ENCODE measurements at places on chromosomes 7 and 10. TPM values are rescaled to one million over a fixed set of nuclear protein-coding genes. Genes with fewer than 3 reads are reported as not detected.
A peak's percentile ranks its signal among the peaks of the same experiment; 100 is the strongest.

GRCh38 chr10:35898716-35899440 is 256.8 kb upstream of the FZD8 start:
- no peak overlapping the region for H3K4me3 ChIP-seq
- H3K27ac ChIP-seq: no peak overlapping the region
- H3K36me3 ChIP-seq: no peaks in the 10 kb centered on the region
- H3K27me3 ChIP-seq: no peaks in the 10 kb centered on the region

DNA sequence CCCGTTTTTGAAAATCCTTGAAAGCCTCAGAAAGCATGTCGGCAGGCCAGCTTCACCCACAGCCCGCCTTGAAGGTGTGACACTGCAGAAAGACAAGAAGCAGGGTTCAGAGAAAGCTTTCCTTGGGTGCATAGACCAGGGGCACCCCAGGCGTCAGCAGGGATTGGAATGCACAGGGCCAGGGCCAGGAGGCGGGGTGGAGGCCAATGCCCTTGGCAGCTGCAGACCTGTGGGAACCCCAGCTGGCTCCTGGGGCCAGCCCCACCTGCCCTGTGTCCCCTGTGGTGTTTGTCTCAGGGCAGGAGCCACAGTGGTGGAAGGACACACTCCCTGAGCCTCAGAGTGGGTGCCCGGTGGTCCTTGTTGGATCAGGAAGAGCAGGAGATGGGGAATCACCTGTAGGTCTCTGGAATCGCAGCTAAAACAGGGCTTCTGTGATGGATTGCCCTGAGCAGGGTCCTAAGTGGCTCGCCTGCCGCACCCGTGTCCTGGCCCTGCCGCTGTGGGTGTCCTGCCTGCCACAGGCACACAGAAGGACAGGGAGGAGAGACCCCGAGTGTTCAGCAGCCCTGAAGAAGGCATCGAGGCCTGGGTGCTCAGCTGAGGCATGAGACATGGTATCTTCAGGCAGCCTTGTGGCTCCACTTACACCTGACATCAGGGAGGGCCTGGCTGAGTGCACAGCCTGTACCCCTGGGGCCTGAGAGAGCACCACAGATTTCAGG is 32.5 kb downstream of the ANXA8 start:
- H3K36me3 ChIP-seq: no peaks in the 10 kb centered on the region
- DNase-seq: no peak
- no peak overlapping the region for H3K27ac ChIP-seq
- H3K4me1 ChIP-seq: peaks cover 9% of the 10 kb centered on the region
- H3K27me3 ChIP-seq: no peaks in the 10 kb centered on the region

GRCh38 chr7:34013421-34013820 is 108.1 kb downstream of the BMPER start:
- H3K4me1 ChIP-seq: no peaks in the 10 kb centered on the region
- no peak for DNase-seq
- H3K27ac ChIP-seq: no peak overlapping the region
- H3K4me3 ChIP-seq: no peak overlapping the region
- H3K27me3 ChIP-seq: no peaks in the 10 kb centered on the region
- no peaks in the 10 kb centered on the region for H3K36me3 ChIP-seq

GRCh38 chr7:141221007-141221612 is 147.2 kb downstream of the TMEM178B start:
- no peak overlapping the region for H3K27ac ChIP-seq
- no peak for DNase-seq
- no peaks in the 10 kb centered on the region for H3K36me3 ChIP-seq
- H3K4me1 ChIP-seq: no peaks in the 10 kb centered on the region

- no peak for DNase-seq
- H3K36me3 ChIP-seq: peaks cover 9% of the 10 kb centered on the region
- H3K4me3 ChIP-seq: no peak overlapping the region
- H3K27me3 ChIP-seq: no peaks in the 10 kb centered on the region
- H3K27ac ChIP-seq: no peak overlapping the region
Observed at GRCh38 chr7:141648276-141649114, 53.5 kb downstream of the DENND11 start.

- H3K4me3 ChIP-seq: no peak overlapping the region
- no peaks in the 10 kb centered on the region for H3K4me1 ChIP-seq
- no peaks in the 10 kb centered on the region for H3K27me3 ChIP-seq
- no peak overlapping the region for H3K27ac ChIP-seq
Observed at GRCh38 chr7:71311576-71311975, 179.6 kb downstream of the GALNT17 start.

GRCh38 chr7:92336662-92337340 is 91.0 kb downstream of the ANKIB1 start:
- H3K4me3 ChIP-seq: no peak overlapping the region
- no peaks in the 10 kb centered on the region for H3K27me3 ChIP-seq
- H3K4me1 ChIP-seq: no peaks in the 10 kb centered on the region
- no peak overlapping the region for H3K27ac ChIP-seq
- DNase-seq: no peak

DNA sequence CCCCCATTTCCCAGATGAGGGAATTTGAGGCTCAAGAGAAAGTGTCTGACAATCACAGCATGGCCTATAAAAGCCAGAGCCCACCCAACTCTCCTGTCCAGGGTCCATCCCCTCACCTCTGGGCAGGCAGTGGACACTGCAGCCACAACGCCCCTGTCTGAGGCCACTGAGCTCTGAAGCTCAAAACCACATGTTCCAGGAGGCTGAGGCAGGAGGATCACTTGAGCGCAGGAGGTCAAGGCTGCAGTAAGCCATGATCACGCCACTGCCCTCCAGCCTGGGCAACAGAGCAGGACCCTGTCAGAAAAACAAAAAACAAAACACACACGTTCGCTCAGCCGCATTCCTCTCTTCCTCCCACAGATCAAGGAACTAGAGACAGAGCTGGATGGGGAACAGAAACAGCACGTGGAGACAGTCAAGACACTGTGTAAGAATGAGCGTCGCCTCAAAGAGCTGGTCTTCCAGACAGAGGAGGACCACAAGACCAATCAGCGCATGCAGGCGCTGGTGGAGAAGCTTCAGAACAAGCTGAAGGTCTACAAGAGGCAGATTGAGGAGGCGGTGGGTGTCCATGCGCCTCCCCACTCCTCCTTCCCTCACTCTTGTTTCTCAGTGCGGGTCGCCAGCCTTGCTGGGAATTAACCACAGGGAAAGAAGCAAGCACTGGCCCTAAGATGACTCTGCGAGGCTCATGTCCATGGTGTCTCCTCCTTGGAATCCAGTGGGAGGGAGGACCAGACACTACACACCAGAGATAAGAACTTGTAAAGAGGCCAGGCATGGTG is 20.0 kb upstream of the ARPC1A start:
- no peaks in the 10 kb centered on the region for H3K36me3 ChIP-seq
- no peak overlapping the region for H3K4me3 ChIP-seq
- no peaks in the 10 kb centered on the region for H3K27me3 ChIP-seq
- no peak for DNase-seq
- H3K27ac ChIP-seq: no peak overlapping the region

Gene MBL2
- not detected for total RNA-seq

- no peaks in the 10 kb centered on the region for H3K36me3 ChIP-seq
- H3K27ac ChIP-seq: no peak overlapping the region
Observed at GRCh38 chr10:121594623-121595350, 3.5 kb downstream of the FGFR2 start.

DNA sequence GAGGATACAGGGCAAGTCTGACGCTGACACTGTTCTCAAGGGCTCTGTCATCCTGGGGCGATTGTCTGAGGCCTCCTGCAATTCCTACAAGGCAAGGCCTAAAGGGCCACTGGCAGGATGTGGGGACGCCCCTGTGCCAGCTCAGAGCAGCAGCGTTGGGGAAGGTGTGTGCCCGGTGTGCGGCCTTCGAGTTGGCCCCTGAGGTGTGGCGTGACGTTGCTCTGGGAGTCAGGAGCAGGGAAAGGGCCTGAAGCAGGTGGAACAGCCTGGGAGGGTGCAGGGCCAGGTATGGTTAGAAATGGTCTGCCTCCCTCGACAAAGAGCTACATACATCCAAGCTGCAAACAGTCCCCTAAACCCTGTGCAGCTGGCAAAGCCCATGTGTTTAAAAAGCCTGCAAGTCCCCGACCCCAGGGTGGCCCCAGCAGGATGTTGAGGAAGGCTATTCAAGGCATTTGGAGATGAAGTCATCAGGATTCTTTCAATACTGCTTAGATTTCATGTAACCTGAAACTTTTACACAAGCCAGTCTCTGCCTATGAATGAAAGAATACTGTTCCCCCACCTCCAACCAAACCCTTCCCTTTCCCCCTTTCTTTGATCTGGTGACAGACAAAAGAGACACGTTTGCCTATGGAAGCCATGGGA is 142.5 kb upstream of the TNS3 start:
- peaks cover 13% of the 10 kb centered on the region for H3K4me1 ChIP-seq
- H3K36me3 ChIP-seq: no peaks in the 10 kb centered on the region
- H3K27me3 ChIP-seq: no peaks in the 10 kb centered on the region

- DNase-seq: no peak
- H3K27ac ChIP-seq: no peak overlapping the region
Observed at GRCh38 chr10:101010329-101010728, 10.7 kb downstream of the LZTS2 start.

Gene NXPH1
- 0.17 TPM for total RNA-seq

Gene TASOR2
- 80.3 TPM for total RNA-seq

- H3K4me3 ChIP-seq: no peak overlapping the region
- no peaks in the 10 kb centered on the region for H3K4me1 ChIP-seq
- no peaks in the 10 kb centered on the region for H3K27me3 ChIP-seq
- DNase-seq: peak; percentile 10
- no peak overlapping the region for H3K27ac ChIP-seq
Observed at GRCh38 chr7:142375710-142376313, 118.0 kb upstream of the PRSS58 start.

GRCh38 chr10:89829887-89830269 is 128.5 kb downstream of the KIF20B start:
- H3K36me3 ChIP-seq: no peaks in the 10 kb centered on the region
- H3K4me1 ChIP-seq: no peaks in the 10 kb centered on the region
- H3K27me3 ChIP-seq: no peaks in the 10 kb centered on the region
- H3K4me3 ChIP-seq: no peak overlapping the region

Gene LEP
- total RNA-seq: not detected

Measured in HCT116 (cell line).